ENCODE measurements at places on chromosomes 3 and 15.

DNA sequence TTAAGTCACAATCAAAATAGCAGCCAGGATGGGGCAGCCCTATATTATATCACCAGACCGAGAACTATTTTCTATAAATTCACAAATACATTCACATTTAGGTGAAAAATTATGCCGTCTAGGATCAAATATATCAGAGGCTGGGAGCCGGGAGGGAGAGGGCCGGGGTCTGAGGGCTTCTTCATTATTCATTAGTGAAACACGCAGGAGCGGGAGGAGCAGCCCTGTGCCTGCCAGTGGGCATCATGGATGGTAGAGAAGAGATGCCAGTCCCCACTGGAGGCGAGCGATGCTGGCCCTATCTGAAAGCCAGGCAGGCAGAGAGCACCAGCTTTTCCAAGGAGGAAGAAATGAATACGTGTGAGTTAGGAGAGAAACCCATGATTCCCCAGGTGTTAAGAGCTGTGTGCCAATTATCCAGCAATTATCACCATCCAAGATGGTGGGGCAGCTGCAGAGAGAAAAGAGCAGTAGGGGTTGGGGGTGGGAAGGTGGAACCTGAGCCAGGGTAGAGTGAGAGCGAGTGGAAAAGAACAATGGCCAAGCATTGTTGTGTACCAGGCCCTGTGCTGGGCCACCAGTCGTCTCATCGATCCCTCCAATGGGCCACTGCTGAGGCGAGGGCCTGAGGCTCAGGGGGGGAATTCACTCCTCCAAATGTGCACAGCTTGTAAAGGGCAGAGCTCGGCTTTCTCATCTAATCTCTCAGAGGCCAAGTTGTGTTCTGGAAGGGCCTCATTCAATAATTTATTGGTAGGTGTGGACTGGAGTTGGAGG, 261.3 kb upstream of the TLE3 start:
- DNase-seq, result no peak

DNA sequence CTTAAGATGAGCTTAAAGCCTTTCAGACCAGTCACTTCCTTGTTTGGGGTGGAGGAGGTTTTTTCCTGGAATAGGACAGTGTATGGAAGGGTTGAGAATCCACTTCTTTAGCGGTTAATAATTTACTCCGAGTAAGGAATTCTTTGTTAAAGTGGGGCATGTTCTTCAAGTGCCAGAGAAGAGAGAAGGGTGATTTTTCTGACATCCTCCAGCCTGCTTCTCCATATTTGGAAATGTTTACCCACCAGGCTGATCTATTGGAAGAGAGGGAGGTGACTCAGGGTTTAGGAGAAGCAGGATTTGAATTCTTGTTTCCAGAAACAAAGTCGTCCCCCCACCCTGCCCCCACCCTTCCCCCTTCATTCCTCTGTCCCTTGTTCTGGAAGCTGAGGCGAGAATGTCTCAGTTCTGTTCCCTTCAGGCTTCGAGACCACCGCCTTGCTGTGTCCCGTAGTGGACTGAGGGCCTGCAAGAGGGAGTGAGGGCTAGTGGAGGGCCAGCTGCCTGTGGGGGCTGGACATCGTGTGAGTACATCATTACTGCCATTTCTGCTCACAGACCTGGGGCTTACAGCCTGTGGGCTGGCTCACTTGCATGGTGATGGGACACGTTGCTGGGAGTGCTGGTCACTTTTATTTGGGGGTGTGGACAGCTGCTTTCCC, 58.5 kb downstream of the LPP start:
- DNase-seq, result peak; percentile 94

GRCh38 chr15:70827721-70828120, 26.2 kb downstream of the LARP6 start:
- no peak for DNase-seq

- DNase-seq, result no peak
Measured at GRCh38 chr3:98556164-98557130, 24.7 kb downstream of the GPR15 start.

GRCh38 chr3:71585887-71586809, 2.6 kb upstream of the FOXP1 start:
- no peak for DNase-seq

- no peak for DNase-seq
Measured at GRCh38 chr15:59250249-59250648, 43.6 kb downstream of the LDHAL6B start.

DNA sequence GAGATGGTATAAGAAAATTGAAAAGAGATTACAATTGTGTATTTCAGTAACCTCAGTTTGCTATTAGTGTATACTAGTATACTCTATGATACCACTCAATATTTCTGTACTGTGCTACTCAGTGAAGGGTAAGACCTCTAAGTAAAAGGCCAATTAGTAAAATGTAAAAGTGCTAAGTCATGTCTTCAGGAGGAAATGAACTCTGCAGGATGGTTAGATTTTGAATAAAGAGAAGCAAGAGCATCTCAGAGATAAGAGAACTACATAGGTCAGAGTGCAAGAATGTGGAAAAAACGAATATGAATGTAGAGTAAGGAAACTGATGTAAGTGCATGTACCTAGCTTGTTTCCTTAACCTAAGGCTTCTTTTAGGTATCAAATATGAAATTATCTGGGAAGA, 796.6 kb upstream of the GBE1 start:
- no peak for DNase-seq

GRCh38 chr3:175411405-175411804, 552.3 kb downstream of the NAALADL2 start:
- DNase-seq, result no peak

DNA sequence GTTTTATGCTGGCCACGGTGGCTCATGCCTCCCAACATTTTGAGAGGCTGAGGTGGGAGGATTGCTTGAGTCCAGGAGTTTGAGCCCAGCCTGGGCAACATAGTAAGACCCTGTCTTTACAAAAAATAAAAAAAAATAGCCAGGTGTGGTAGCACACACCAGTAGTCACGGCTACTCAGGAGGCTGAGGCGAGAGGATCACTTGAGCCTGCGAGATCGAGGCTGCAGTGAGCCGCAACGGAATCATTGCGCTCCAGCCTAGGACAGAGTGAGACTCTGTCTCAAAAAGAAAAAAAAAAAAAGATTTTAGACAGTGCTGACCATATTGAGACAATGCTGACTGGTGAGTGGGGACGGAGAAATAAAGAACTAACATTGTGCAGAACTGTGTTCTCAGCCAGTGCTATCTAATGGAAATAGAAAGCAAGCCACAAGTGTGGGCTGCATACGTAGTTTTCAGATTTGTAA, 67.2 kb downstream of the ST6GAL1 start:
- no peak for DNase-seq

DNA sequence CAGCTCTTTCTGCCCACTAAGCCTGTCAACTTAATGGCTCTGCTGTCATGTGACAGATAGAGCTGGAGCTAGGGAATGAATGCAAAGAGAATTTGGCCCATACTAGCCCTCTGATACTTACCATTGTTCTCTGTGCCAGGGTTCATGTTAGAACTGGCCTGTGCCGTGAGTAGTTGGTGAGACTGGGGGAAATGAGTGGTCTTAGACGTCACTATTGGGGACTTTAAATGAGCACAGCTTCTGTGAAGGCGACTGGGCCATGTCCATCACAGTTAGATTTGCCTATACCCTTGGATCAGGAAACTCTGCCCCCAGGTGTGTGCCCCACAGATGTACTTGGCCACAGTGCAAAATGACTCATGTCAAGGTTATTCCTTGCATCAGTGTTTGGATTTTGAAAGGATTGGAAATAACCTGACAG, 124.9 kb downstream of the PTPRG start:
- no peak for DNase-seq

- DNase-seq, result peak; percentile 46
Measured at GRCh38 chr3:42264399-42265058, 1.5 kb downstream of the CCK start.

- DNase-seq, result no peak
Measured at GRCh38 chr3:159417761-159418160, 570.9 kb upstream of the IL12A start.

DNA sequence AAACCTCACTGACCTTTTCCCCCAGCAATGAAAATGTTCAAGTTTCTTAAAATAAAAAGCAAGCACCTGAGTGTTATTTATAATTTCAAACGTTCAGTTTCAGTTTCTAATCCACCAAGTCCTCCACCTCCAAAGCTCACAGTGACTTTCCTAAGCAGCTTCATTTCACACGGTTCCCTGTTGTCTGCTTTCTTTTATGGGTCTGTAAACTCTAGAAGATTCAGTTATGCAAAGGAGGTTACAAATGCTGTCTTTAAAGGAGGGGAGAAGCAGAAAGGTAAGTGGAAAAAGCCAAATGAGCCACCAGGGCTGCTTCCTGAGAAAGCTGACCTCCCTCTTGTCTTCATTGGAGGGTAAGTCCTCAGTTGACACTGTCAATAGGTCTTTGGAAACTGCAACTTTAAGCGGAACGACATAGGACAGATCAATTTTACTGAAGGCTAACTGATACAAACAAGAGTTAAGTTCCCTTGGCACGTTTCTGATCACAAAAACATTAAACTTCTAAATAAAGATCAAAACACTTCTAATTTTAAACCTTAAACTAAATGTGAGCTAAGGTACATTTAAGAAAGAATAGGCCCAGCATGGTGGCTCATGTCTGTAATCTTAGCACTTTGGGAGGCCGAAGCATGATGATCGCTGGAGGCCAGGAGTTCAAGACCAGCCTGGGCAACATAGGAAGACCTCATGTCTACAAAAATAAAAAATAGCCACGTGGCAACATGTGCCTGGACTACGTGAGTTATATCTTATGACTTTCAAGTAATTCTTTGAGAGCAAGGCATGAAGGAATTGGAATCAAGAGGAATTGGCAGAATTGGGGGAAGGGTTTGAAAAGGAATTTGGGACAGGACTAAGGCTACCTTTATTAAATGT, 151.9 kb upstream of the UBE2E1 start:
- no peak for DNase-seq

DNA sequence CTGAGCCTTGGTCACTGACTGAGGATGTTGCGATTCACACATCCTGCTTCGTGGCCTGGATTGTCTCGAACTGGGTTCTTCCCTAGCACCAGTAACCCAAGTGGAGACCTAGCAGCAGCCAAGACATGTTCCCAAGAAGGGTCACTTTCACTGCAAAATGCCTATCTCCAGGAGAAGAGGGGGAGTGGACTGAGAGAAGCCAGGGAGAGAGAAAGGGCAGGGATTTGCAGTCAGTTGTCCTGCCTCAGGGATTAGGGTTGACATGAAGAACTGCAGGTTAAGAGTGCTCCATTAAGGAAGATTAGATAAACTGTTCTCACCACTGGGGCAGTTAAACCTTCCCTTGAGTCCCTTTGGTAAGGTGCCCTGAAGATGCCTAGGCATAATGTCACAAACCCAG, 5.7 kb upstream of the CD276 start:
- DNase-seq, result no peak

- no peak for DNase-seq
Measured at GRCh38 chr3:69838217-69838616, 99.0 kb downstream of the MITF start.

- DNase-seq, result no peak
Measured at GRCh38 chr15:26243382-26243781, 380.3 kb upstream of the ATP10A start.

DNA sequence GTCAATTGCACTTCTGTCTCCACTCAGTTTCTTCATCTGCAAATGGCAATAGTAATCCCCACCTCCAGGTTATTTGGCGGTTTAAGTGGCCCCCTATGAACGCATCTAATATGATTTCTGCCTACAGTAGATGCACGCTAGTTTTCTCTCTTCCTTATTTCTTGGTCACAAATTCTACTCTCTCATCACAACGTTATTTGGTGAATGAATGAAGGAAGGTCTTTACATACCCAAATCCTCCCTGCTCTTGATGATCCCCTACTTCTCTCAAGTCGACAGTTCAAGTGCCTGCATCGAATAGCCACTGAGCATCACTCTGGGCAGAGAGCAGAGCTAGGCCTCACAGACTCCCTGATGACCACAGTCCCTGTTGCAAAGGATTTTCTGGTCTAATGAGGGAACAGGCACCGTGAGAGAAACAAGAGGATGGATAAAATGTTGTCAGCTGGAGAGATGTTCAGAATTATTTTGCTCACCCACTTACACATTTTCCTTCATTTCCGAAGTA, 181.2 kb upstream of the SMAD3 start:
- no peak for DNase-seq

GRCh38 chr15:79322945-79323344, 12.0 kb downstream of the TMED3 start:
- DNase-seq, result no peak

DNA sequence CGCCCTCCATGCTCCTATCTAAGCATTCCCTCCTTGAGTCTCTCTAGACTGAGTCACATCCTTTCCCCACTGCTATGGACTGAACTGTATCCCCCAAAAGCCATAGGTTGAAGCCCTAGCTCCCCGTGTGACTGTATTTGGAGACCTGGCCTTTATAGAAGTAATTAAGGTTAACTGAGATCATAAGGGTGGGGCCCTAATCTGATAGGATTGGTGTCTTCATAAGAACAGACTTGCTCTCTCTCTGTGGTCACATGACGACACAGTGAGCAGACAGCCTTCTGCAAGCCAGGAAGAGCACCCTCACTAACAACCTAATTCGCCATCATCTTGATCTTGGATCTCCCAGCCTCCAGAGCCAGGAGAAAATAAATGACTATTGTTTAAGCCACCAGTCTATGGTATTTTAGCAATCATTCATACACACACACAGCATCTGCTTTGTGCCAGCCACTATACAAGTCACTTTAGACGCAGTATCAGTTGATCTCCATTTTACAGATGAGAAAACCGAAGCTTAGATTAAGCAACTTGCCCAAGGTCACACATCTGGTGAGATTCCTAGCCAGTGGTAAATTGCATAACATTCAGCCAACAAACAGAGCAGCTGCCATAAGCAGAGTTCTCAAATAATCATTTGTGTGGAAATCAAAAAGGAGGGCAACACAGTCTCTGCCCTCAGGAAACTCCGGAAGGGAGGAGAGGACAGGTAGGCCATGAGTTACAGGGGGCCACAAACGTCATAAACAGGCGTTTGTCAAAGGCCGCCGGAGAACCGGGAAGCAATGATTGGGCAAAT, 66.3 kb upstream of the HES1 start:
- DNase-seq, result no peak

- no peak for DNase-seq
Measured at GRCh38 chr15:56537881-56538280, 72.9 kb upstream of the MNS1 start.

DNA sequence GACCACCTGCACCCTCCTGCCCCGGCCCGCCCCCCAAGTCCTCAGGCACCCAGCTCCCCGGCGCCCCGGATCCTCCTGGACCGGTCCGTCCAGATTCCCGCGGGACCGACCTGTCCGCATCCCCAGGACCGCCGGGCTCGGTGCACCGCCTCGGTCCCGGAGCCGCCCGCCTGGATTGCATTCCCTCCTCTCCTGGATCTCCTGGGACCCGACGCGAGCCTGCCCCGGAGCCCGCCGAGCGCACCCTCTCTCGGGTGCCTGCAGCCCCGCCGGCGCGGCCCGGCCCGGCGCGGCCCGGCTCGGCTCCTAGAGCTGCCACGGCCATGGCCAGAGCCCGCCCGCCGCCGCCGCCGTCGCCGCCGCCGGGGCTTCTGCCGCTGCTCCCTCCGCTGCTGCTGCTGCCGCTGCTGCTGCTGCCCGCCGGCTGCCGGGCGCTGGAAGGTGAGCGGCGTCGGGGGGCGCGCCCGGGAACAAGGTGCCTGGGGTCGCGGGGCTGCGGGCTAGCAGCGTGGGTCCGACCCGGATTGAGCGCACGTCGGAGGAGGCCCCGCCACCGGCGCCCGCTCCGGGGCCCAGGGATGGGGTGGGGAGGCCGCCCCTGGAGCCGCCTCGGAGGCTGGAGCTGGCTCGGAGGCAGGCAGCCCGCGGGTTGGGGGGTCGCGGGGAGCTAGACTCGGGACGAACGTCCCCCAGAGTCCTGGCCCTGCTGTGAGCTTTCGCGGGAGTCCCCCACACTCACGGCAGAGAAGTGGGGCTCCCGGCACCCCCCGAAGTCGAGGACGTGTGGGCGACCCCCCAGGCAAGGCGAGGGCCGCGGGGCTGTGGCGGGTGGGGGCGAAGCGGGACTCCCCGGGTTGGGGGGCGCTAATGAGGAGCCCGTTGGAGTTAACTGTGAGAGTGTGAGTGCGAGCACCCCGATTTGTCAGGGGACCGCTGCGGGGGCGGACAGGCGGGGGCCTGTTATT, 610 bp downstream of the EPHB3 start:
- DNase-seq, result no peak
